ENCODE measurements at places on chromosomes 5 and 9. TPM values are rescaled to one million over a fixed set of nuclear protein-coding genes. Genes with fewer than 3 reads are reported as not detected.
A peak's percentile ranks its signal among the peaks of the same experiment; 100 is the strongest.

GRCh38 chr5:108380531-108381349 is 1.2 kb downstream of the FBXL17 start:
- H3K4me1 ChIP-seq: peaks cover 15% of the 10 kb centered on the region
- peak; percentile 75 for DNase-seq
- peak overlapping the region; percentile 86 for H3K4me3 ChIP-seq
- peaks cover 4% of the 10 kb centered on the region for H3K27me3 ChIP-seq

Gene MSH3
- total RNA-seq: 14.4 TPM

Gene TMED9
- total RNA-seq: 94.6 TPM

DNA sequence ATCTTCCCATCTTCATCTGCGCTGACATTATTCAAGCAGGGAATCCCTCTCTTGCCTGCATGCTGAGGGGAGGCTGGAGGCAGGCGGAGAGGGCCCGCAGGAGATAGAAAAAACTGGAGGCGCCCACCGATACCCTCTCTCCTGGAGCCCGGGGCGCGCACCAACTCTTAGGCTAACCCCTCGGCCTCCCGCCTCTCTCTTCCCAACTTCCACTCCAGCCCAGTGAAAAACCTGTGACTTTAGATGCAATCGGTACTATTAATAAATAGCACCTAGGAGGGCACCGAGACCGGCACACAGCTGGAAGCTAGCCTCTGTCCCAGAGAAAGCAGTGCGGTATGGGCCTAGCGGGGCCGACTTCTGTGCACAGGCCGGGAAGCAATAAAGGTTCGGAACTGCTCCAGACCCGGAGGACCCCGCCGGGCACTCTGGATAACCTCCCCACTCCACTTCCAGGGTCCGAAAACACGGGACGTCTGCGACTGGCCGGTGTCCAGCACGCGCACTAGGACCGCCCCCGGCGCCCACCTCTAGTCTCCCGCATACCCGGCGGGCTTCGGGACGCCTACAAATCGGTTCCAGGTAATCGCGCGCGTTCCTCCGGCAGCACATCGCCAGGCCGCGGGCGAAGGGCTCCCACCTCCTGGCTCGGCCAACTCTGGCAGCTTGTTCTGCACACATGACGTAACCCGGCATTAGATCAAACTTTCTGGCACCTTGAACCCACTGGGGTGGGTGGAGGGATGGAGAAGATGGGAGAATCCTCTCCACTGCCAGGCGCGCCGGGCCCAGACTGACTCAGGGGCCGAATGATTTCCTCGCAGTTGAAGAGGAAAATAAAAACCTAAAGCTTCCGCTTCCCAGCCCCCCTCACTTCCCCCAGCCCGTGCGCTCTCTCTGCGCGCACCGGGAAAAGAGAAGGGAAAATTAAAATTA is 1.4 kb downstream of the EFNA5 start:
- H3K4me3 ChIP-seq: peak overlapping the region; percentile 90
- peaks cover 28% of the 10 kb centered on the region for H3K4me1 ChIP-seq
- H3K27ac ChIP-seq: peak overlapping the region; percentile 94
- no peaks in the 10 kb centered on the region for H3K36me3 ChIP-seq

GRCh38 chr5:177524941-177525655 is 8.3 kb upstream of the DDX41 start:
- no peak for DNase-seq
- H3K27me3 ChIP-seq: peaks cover 6% of the 10 kb centered on the region

Gene SETD9
- 15.8 TPM for total RNA-seq

Gene IL13
- total RNA-seq: not detected

- no peak overlapping the region for H3K4me3 ChIP-seq
- peak overlapping the region; percentile 55 for H3K27ac ChIP-seq
- peaks cover 40% of the 10 kb centered on the region for H3K4me1 ChIP-seq
Measured at GRCh38 chr5:168883281-168883741, 304.1 kb upstream of the PANK3 start.

GRCh38 chr9:7259544-7260241 is 501.9 kb downstream of the KDM4C start:
- H3K27me3 ChIP-seq: no peaks in the 10 kb centered on the region
- no peaks in the 10 kb centered on the region for H3K36me3 ChIP-seq
- no peak for DNase-seq
- H3K4me3 ChIP-seq: no peak overlapping the region

Gene CD74
- 3.1 TPM for total RNA-seq

DNA sequence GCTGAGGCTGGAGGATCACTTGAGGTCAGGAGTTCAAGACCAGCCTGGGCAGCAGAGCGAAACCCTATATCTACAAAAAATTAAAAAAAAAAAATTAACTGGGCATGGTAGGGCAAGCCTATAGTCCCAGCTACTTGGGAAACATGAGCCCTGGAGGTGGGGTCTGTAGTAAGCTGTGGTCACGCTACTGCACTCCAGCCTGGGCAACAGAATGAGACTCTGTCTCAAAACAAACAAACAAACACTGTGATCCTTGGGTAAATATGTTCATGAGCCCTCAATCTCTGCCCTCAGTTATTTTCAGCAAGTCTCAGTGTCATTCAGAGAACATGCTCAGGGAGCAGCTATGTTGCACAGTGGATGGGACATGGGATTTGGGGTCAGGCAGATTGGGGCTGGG is 76.2 kb downstream of the PTTG1 start:
- no peaks in the 10 kb centered on the region for H3K4me1 ChIP-seq
- no peaks in the 10 kb centered on the region for H3K36me3 ChIP-seq
- H3K27ac ChIP-seq: no peak overlapping the region
- peaks cover 2% of the 10 kb centered on the region for H3K27me3 ChIP-seq

DNA sequence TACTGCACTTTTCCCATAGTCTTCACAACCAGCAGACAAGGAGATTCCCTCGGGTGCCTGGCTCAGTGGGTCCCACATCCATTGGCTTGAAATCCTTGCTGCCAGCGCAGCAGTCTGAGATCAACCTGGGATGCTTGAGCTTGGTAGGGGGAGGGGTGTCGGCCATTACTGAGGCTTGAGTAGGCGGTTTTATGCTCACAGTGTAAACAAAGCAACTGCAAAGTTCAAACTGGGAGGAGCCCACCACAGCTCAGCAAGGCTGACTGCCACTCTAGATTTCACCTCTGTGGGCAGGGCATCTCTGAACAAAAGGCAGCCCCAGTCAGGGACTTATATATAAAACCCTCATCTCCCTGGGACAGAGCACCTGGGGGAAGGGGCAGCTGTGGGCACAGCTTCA is 512.3 kb upstream of the MPDZ start:
- H3K36me3 ChIP-seq: no peaks in the 10 kb centered on the region
- no peak overlapping the region for H3K27ac ChIP-seq
- H3K4me1 ChIP-seq: peaks cover 4% of the 10 kb centered on the region
- no peaks in the 10 kb centered on the region for H3K27me3 ChIP-seq
- H3K4me3 ChIP-seq: no peak overlapping the region

GRCh38 chr5:132761321-132762240 is 14.4 kb downstream of the CCNI2 start:
- peaks cover 6% of the 10 kb centered on the region for H3K36me3 ChIP-seq
- no peak overlapping the region for H3K27ac ChIP-seq
- no peaks in the 10 kb centered on the region for H3K4me1 ChIP-seq

Gene ARID3C
- total RNA-seq: not detected

Measured in glutamatergic neuron (in vitro differentiated cells).